ENCODE measurements at places on chromosomes 1 and 21.

DNA sequence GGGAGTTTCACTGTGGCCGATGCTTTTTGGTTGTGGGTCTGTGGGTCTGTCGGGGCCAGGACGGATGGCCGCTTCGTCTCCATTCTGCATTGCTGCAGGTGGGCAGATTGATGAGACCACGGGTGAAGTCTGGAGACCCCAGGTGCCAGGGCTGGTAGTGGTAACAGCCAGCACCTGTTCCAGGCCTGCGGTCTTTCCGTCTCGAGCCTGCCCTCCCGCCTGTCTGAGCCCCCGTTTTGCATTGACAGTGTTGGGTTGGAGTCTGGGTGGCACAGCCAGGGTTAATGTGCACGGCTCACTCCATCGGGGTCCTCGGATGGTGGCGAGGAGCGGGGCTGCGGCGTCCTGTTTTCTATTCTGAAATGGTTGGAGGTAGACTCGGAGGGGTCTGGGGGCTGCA lies 24.2 kb downstream of the PRKCZ start:
- no peak for DNase-seq

- no peak for DNase-seq
These were observed 919 bp downstream of the CTSS start for GRCh38 chr1:150764617-150765101.

DNA sequence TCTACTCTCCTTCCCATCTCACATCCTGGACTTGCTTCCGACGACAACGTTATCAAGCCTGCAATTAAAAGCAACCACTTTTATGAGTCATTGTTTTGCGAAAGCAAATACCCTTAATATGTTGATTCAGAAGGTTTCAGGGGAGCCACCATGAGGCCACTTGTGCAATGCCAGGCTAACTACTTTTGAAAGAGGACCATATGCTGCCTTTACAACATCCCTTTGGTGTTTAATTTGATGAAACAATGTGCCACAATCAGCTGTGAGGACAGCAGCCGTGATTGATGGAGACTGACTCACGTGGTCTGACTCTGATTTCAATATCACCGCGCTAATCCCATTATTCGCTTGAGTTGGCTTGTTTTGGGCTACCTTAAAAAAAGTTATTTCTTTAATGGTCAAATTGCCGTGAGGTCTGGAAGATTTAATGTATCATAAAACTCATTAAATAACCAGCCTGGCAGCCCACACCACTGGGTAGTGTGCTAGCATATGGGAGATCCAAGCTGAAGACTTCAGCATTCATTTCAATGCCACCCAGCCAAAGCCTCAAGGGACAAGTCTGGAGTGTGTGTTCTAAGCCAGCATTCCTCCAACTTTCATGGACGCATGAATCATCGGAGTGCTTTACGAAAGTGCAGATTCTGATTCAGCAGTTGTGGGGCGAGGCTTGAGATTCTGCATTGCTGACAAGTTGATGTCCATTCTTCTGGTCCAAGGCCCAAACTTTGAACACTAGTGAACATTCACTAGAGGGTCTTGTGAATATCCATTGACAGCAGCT lies 73.3 kb upstream of the PAXBP1 start:
- no peak for DNase-seq

- no peak for DNase-seq
These were observed at the start of gene PTCH2 for GRCh38 chr1:44842862-44843655. TSS of gene PTCH2 (minus strand) at chr1:44843253. CDS start at chr1:44842932, 321 bp downstream.

GRCh38 chr1:37495875-37496274 lies 18.7 kb downstream of the MEAF6 start:
- DNase-seq = no peak

Measured in stimulated activated CD4-positive, alpha-beta T cell treated with anti-CD3 and anti-CD28 coated beads, Interleukin-15, amount 100 ng/mL, for 1 hour (primary cell).